ENCODE measurements at places on chromosomes 5 and 9.

GRCh38 chr5:107265193-107265592, 405.5 kb downstream of the EFNA5 start:
- no peak for DNase-seq

GRCh38 chr5:93099902-93100347, 481.1 kb downstream of the NR2F1-AS1 start:
- no peak for DNase-seq

DNA sequence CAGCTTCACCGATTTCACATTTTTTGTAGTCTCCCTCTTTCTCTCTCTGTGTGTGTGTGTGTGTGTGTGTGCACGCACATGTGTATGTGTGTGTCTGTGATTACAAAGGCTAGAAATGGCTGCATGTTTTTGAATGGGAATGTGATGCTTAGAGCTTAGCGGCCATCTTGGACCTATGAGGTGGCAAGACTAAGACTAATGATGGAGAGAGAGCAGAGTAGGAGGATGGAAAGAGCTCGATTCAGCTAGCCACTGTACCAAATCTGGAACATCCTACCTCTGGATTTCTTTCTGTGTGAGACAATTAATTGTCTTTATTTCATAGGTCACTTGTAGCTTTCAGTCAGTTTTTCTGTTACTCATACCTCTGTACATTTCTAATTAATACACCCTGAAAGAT, 205.1 kb downstream of the PCSK1 start:
- no peak for DNase-seq

- DNase-seq = no peak
Observed at GRCh38 chr5:67291671-67292070, 95.1 kb upstream of the CD180 start.

DNA sequence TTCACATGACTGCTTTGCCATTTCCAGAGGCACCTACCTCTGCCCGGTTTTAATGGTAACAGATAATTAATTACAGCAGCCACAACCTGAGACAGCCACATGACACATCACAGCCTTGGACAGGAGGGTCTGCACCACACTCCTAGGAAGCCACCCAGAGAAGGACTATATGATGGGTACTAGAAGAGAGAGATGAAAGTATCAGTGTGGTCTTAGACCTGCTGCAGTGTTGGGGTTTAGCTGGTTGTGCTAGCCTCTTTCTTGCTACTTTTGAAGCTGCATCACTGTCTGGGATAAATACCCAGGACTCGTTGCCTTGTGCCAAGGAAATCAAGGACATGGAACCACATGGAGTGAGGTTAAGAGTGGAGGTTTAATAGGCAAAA, 266.4 kb downstream of the ICE1 start:
- DNase-seq = no peak

GRCh38 chr5:178278358-178279023, 45.9 kb upstream of the PHYKPL start:
- DNase-seq = no peak

GRCh38 chr9:13088720-13089427, 190.6 kb downstream of the MPDZ start:
- DNase-seq = no peak

GRCh38 chr5:41787265-41787664, 83.0 kb downstream of the OXCT1 start:
- no peak for DNase-seq

- no peak for DNase-seq
Observed at GRCh38 chr9:18534611-18535010, 60.7 kb downstream of the ADAMTSL1 start.

DNA sequence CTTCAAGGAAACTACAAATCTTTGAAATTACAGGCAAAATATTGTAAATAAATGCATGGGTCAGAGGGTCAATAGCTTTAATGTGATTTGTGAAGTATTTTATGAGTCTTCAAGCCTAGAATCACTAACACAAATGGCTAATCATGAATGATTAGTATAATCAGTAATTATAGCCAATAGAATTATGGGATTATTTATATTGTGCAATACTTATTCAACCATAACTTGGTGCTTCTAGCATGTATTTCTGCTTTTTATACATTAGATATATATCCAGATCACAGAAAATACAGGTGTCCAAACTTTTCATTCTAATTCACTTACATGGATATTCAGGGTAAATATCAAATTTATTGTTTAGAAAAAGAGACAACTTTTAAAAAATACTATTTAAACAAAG, 12.1 kb downstream of the HCN1 start:
- no peak for DNase-seq

DNA sequence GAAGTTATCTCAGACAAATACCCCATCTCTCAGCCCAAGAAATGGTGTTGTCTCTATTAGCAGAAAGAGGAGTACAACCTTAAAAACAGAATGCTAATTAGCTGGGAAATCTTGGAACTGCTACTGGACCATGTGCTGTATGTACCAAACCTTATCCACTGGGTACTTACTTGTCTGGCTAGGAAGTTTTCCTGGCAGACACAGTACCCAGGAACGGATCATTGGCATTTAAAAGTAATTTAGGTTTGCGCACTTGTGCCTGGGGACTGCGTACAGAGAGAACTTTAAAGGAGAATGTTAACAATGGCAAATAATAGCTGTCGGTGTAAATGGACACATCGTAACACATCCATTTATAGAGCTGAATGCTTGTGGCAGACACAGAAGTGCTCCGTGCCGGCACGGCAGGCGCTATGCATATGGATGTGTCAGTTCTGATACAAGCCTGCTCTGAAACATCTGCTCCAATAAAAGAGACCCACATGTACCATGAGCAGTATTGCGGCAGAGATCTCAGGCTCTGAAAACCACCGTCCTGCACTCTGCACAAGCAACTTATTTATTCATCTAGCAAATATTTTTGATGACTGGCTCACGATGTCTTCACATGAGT, 290.6 kb upstream of the PANK3 start:
- no peak for DNase-seq

GRCh38 chr9:12812710-12813109, 37.9 kb downstream of the LURAP1L start:
- no peak for DNase-seq

GRCh38 chr5:122816756-122817155, 28.7 kb upstream of the SNX24 start:
- no peak for DNase-seq
